ENCODE measurements at places on chromosomes 6 and 20. TPM values are rescaled to one million over a fixed set of nuclear protein-coding genes. Genes with fewer than 3 reads are reported as not detected.

GRCh38 chr20:4967752-4968477, 33.4 kb downstream of the SLC23A2 start:
- H3K27ac ChIP-seq, result no peak overlapping the region
- peaks cover 28% of the 10 kb centered on the region for H3K36me3 ChIP-seq
- H3K27me3 ChIP-seq, result no peaks in the 10 kb centered on the region
- DNase-seq, result no peak
- no peaks in the 10 kb centered on the region for H3K4me1 ChIP-seq

LINC00237 gene
- not detected for total RNA-seq

GRCh38 chr6:40845553-40845952, 193.5 kb downstream of the UNC5CL start:
- DNase-seq, result no peak
- no peaks in the 10 kb centered on the region for H3K27me3 ChIP-seq
- H3K36me3 ChIP-seq, result no peaks in the 10 kb centered on the region
- H3K4me3 ChIP-seq, result no peak overlapping the region

DNA sequence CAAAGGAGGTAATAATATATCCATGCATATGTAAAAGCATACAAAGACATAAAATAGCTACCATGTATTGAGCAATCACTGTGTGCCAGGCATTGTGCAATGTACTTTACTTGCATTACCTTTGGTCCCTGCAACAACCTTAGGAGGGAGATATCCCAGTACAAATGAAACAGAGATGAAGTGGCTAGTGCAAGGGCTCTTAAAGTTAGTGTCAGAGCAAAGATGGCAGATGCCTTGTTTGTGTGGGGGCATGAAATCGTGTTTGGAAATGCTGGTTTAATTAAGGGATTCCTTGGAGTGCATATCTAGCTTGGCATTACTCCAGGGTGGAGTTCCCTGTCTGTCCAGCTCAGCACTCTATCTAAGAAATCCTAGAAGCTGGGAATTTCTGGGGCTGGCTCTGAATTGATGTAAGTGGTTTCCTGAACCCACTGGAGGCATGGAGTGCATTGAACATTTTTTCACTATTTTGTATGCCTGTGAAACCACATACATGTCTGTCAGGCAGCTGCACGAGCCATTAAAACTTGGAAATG, 9.8 kb downstream of the PAQR8 start:
- no peak for DNase-seq
- H3K4me1 ChIP-seq, result peaks cover 15% of the 10 kb centered on the region
- no peak overlapping the region for H3K27ac ChIP-seq
- no peaks in the 10 kb centered on the region for H3K36me3 ChIP-seq

SAPCD1 gene
- total RNA-seq, result 4.2 TPM

Measured in sigmoid colon (tissue), 7 donors.